ENCODE measurements at places on chromosomes 2 and 18. TPM values are rescaled to one million over a fixed set of nuclear protein-coding genes. Genes with fewer than 3 reads are reported as not detected.

Gene DSC3
- not detected for total RNA-seq

Gene WDR7
- 47.0 TPM for total RNA-seq

Gene SIX2
- total RNA-seq = not detected

DNA sequence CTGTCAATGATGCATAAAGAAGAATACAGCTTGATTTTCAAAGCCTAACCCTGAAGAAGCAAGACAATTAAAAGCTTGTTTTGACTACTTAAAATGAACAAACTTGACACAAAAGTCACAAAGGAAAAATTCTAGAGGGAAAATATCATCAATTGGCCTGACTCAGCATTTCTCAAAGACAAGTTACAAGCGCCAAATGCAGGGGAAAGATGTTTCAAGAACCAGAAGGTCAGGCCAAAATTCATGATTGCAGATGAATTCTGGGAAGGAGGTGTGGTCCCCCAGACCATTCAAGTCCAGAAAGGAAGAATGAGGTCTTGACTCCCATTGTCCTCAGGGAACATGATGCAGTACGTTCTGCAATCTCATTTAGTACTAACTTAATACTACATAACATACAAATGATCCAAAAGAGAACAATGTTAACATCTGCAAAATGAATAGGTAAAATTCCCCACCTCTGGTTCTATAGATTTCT, 64.5 kb downstream of the FAM210A start:
- DNase-seq = no peak

Gene MRPL33
- 24.6 TPM for total RNA-seq

DNA sequence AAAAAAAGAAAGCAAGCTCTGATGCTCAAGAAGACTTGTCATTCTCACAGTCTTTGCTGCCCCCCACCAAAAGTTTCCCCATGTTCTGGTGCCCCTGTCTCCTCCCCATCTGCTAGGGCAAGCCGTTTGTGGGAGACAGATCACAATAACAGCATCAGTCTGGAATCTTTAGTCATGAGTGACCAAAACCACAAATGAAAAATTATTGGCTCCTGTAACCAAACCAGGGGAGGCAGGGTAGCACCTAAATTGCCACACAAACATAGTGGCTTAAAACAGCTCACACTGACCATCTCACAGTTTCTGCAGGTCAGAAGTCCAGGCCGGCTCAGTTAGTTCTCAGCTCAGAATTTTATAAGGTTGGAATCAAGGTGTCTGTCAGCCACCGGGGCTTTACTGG, 9.1 kb upstream of the B3GNT7 start:
- no peak for DNase-seq

Gene APOB
- not detected for total RNA-seq

DNA sequence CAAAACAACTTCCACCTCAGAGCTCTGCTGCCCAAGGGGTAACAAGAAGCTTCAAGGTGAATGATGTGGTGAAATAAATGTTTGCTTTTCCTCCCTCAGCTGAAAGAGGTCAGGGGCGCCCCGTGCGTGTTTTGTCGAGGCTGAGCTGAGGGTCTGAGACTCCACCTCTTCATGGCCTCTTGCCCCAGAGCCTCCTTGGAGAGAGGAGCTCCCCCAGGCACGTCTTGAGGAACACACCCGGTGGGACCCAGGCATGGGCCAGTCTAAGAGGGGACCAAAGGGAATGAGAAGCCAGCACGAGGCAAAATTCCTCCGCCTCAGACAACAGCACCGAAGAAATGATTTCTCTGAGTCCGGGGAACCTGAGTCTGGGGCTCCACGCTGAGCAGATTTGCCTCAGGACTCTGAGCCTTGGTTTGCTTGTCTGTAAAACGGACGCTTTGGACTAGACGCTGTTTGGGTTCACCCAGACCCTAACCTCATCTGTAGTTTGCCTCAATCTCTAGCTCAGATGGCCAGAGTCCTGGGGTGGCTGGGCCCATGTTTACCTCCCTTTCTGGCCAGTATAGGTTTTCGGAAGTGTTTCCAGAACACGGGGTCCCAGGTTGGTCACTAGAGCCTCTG, 56.4 kb upstream of the ODC1 start:
- no peak for DNase-seq

Gene ARL4C
- total RNA-seq = 393 TPM

Gene DRC1
- not detected for total RNA-seq

GRCh38 chr2:71793926-71794325, 340.6 kb downstream of the DYSF start:
- no peak for DNase-seq

Gene SMPD4
- 83.3 TPM for total RNA-seq

DNA sequence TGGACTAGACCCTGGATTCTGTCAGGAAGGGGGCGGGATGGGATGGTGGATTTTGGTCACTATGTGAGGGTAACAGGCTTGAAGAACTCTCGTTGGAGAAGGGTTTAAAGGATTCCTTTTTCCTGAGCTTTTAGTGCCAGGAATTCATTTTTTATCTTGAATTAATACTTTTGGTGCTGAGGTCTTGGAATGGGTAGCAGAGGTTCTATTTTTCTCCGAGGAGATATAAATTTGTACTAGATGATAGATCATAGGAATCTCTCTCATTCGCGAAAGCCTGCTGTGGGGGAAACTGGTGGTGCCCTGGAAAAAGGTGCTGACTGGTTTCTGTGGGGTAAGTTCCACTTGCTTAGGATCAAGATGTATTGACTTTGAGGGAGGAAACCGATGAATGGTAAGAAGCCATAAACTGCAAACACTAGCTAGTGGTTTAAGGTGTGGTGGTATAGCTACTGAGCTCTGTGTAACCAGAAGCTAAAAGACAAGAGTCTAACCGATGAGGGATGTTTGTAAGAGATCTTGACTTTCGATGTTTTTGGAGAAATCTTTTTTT, 706 bp downstream of the AGPS start:
- DNase-seq = no peak

DNA sequence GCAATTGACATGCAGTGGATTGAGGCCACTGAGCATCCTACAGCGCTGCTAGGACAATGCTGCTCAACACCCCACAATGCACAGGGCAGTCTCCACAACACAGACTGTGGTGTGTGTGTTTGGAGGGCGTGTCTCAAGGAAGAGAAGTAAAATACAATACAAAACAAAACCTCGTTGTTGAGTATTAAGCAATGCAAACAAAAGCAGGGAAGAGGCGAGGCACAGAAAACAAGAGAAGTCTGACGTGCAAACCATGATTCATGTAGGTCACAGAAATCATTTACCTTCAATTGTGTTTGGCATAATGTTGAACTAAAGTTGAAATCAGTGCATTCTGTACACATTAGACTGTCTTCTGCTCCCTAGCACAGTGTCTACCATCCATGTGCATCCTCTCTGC, 260.9 kb downstream of the PHLPP1 start:
- DNase-seq = no peak

- DNase-seq = no peak
These were observed 298.6 kb downstream of the MEIS1 start for GRCh38 chr2:66733364-66733999.

Gene CD8A
- not detected for total RNA-seq

Gene RBM43
- total RNA-seq = 11.6 TPM

Gene DLGAP1
- 1.6 TPM for total RNA-seq

GRCh38 chr2:112162341-112162740, 24.2 kb downstream of the FBLN7 start:
- no peak for DNase-seq

GRCh38 chr2:235463893-235464292, 29.9 kb upstream of the AGAP1 start:
- no peak for DNase-seq

DNA sequence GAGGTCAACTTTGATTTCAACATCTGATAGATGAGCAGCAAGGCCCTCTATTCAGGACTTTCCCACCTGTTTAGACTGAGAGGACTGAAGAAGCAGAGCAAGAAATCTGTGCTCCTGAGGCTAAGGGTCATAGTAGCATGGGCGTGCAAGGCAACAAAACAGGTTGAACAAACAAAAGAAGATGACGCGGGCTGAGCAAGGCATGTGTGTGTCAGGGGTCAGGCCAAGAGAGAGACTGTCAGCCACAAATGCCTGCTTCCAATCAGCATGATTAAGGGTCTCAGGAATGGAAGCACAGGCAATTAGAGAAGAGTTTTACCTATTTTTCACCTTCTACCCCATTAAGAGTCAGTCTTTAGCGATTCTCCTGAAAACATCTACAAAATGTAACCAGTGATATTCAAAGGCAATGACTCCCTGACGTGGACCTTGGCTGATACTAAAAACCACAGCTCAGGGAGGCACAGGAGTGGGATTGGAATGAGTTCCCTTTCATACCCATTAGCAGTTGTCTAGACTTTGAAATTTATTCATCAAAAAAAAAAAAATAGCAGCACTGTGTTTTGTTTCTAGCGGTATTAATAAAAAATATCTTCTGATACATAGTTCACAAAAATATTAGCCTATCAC, 81.9 kb downstream of the DYNAP start:
- no peak for DNase-seq

GRCh38 chr2:229180658-229181057, 90.4 kb downstream of the PID1 start:
- DNase-seq = no peak

- no peak for DNase-seq
These were observed 1.1 kb downstream of the BIN1 start for GRCh38 chr2:127105656-127106456.

Gene LTBP1
- 2.2 TPM for total RNA-seq

Gene ELAC1
- total RNA-seq = 5.6 TPM

Gene PTPN18
- total RNA-seq = 102 TPM

DNA sequence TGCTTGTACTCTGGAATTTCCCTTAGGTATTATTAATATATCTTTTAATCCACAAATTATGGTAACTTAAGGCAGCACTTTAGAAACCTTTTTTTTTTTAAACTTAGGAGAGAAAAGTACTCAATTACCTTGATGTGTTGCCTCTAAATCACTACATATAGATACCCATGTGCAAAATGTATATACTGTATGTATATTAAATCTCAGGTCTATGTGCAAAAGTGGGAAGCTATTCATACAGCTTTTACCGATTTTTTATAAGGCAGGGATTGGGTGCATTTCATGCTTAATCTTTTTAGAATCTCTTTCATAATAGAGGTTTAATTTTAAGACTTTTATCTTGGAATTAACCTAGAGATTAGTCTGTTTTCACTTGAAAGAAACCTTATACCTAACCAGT, 3.4 kb downstream of the EML4 start:
- no peak for DNase-seq

Gene MEP1B
- total RNA-seq = 0.29 TPM

DNA sequence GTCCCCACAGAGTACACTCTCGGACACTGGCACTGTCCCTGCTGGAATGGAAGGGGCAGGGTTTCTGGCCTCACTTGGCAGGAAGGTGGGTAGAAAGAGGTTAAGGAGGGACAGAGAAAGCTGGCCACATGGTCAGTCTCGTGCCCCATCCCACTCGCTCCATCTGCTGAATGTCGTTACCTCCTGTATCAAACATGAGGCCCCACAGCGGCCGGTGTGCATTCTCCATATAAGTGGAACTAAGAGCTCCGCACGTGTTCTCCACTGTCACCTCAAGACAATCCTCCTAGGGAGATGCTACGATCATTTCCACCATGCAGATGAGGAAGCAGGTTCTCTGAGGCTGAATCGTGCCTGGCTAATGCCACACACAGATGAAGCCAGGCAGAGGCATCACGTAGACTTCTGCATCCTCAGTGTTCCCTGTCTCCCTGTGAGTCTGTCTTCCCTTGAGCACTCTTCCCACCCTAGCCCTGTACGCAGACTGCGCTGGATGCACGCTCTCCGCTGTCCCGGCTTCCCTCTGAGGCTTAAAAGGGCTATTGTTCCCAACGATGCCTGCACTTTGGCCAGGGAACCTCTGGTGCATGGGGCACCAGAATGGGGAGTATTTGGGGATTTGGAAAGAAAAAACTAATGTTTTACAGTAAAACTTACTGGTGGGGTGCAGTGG, 35.1 kb downstream of the MAL start:
- no peak for DNase-seq

GRCh38 chr2:69216535-69217332, 170.3 kb downstream of the GFPT1 start:
- DNase-seq = no peak

Gene RAD51AP2
- not detected for total RNA-seq

DNA sequence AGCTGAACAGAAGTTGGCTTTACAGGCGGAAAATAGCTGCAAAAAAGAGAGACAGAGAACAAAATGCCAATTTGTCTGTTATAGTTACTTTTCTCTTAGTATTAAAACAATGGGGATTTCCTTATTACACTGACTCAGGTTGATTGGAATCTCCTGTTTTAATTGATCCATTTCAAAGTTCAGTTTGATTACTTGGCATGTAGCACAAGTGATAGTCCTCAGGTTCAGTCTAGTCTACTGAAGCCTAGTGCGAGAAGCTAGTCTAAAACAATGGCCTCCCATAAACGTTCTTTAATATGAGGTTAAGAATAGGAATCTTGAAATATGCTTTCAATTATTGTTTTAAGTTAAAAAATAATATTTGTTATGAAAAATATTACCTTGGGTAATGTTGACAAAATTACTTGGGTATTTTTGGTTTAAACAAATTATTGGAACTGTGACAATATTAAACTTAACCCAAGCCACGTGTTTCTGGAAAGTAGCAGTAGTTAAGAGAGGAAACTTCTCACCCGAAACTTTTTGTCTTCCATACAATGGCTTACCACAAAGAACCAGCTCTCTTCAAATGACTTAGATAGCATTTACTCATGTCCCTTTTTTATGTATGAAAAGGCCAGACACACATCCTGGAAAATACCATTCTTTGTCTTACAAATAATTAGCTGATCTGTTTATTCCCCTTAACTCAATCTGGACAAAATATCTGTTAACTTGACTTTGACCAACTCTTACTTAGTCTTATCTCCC, 1326.2 kb upstream of the TMEFF2 start:
- DNase-seq = no peak

Gene FBXO15
- total RNA-seq = 0.75 TPM

- DNase-seq = no peak
These were observed 2.4 kb downstream of the PELI1 start for GRCh38 chr2:64141674-64142405.

DNA sequence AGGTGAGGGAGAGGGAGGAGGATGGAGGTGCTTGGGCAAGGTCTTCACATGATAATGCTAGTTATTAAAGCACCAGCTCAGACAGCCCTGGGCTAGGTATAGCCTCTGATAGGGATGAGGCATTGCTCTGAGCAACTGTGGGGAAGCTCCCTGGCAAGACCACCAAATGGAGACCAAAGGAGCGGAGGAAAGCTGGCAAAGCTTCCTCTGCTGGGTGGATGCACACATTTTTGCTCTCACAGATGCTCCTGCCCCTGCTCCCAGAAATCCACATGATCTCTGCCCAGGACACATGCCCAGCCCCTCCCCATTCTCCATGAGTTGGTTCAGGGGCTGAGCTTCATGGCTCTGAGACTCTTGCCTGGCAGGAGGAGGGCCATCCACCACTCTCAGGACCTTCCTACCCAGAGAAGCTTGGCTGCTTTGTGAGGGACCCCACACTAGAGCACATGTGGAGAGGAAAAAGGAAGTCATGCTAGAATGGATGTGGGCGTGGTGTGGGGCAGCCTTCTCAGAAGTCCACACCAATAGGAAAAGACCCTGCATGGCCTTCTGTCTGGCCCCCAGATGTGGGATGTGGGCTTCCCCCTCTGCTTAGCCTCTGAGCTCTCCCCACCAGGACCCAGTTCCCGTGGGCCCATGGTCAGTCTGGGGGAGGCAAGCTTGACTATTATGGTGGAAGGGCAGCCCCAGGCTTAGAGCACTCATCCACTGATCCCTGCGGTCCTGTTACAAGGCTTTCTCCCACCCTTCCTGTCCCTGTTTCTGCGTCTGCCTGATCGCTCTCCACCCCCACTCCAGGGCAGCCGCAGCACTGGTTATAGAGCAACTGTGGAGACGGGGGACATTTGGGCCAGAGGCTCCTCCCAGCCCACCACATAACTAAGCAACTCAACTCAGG, 10.5 kb upstream of the CYP26B1 start:
- DNase-seq = no peak
